Stimulated activated CD4-positive, alpha-beta T cell treated with anti-CD3 and anti-CD28 coated beads, Interleukin-2, amount 100 ng/mL, for 48 hours (primary cell): ENCODE measurements at places on chromosomes 1 and 21.

- DNase-seq = no peak
Measured at GRCh38 chr21:32381571-32381970, 11.2 kb downstream of the URB1 start.

GRCh38 chr1:165303386-165303785 lies 53.1 kb downstream of the LMX1A start:
- no peak for DNase-seq

DNA sequence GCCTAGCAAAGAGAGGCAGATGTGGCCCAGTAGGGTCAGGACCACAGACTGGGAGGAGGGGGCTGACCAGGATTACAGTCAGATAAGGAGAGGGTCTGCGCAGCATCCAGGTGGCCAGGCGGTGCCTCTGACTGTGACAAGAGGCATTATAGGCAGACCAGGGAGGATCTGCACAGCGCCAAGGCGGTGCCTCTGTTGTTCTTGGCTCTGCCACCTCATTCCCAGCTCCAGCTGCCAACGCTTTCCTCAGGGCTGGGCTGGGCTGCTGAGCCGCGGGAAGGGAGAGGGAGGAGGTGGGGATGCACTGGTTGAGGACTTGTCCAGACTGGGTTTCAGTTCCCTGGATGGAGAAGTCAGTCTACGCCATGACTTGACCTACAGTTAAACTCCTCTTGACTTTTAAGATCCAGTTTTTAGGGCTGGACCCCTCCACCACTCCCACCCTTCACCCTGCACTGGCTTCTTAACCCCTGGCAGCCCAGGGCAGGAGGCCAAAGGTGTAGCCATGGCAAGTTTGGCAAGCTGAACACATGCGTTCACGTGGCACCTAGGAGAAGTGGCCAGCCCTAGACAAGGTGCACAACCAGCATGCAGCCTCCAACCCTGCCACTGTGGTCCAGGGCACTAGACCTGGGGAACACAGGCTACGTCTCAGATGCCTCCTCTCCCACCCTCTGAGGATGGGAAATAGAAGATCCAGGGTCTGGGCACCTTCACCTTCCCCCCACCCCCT lies 4.5 kb upstream of the CRABP2 start:
- no peak for DNase-seq

GRCh38 chr21:41641510-41641815 lies 125.4 kb downstream of the RIPK4 start:
- DNase-seq = no peak

DNA sequence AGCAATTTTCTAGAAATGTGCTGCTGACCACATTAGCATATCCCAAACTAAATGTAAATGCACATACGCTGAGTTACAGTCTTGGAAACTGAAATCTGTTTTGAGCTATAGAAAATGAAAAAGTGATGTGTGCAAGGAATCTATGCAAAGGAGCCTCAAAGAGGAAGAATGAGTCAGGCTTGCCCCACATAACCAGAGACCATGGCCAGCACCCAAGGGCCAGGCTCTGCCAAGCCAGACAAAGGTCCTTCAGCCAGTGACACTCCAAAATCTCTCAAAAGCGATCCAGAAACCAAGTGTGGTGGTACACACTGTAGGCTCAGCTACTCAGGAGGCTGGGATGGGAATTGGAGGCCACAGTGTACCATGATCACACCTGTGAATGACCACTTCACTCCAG lies 195.2 kb downstream of the TOMM20 start:
- DNase-seq = no peak

DNA sequence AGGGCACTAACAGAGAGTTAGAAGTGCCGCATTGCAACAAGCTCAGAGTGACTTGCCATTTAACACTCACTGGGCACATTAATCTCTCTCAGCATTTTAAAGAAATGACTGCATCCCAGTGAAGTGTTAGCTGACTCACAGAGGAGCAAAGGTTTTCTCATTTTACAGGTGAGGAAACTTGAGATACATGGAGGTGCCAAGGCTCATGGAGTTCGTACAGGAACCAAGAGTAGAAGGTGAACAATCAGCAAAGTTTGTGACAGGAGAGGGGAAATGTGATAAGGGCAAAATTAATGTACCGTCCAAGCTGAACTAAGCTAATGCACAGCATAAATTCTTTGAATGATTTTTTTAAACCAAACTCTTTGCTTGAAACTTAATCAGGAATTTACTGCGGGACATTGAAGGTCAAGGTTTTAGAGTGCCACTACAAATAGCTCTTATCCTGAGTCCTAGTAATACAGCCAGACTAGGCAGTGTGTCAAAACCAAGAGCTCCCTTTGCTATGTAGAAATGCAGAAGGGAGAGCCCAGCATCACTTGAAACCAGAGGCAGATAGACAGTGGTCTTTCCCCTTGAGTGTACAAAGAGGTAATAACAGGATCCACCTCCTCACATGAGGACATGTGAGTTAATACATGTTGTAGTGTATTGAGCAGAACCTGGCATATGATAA lies 22.4 kb upstream of the NTPCR start:
- DNase-seq = no peak

GRCh38 chr1:57991289-57991688 lies 555.2 kb downstream of the OMA1 start:
- no peak for DNase-seq

- DNase-seq = no peak
Measured at GRCh38 chr1:108000184-108000583, 35.2 kb upstream of the VAV3 start.

- no peak for DNase-seq
Measured at GRCh38 chr1:116127848-116128540, 16.8 kb downstream of the MAB21L3 start.

DNA sequence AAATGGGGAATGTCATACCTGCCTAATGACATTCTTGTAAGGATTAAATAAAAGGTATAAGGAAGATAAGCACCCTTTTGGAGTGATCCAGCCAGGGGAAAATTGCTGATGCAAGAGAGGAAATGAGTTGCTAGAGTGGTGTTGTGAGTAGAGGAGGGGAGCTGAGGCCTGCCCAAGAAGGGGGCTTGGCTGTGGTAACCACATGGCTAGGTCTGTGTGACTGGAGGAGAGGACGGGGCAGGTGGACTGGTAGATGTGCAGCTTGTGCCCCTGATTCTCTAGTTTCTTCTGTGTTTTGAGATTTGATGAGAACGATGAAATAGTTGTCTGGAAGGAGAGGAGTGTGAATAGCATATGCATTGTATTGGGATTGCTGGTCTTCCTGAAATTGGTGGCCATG lies 6.6 kb downstream of the TXLNA start:
- no peak for DNase-seq

- no peak for DNase-seq
Measured at GRCh38 chr21:13368200-13368599, 241.4 kb upstream of the POTED start.

- no peak for DNase-seq
Measured at GRCh38 chr1:223707256-223708000, 4.9 kb upstream of the CAPN2 start.

DNA sequence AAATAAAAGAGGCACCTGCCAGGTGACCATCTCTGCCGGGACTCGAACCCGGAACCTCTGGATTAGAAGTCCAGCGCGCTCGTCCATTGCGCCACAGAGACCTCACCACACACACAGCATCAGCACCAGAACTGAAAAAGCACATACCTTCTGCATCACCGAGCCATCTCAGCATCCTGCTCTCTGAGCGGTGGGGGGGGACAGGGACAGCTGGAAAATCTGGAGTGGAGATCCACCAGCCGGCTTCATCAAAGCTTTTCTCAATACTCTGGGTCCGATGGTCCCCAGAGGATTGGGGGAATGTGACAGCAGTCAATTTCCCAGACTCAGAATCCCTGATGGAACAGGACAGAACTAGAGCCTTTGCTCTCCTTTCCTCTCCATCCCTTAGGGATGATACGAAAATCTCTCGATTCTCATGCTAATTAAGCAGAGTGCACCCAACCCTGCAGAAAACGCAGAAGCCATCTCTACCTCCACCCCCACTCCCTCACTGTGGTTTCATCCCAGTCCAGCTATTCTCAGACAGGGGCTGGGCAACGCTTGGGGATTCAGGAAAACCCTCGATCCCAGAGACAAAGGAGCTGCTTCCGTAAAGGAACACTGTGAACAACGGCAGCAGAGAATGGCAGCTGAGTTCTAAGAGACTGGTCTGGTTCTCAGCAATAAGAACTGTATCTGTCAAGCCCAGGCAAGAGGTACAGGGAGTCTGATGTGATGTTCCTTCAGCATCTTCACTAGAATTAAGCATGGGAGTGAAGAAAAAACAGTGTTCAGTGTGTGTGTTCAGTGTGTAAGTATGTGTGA lies 29.6 kb upstream of the CADM3 start:
- DNase-seq = no peak
